ENCODE measurements at places on chromosomes 11 and 22.

DNA sequence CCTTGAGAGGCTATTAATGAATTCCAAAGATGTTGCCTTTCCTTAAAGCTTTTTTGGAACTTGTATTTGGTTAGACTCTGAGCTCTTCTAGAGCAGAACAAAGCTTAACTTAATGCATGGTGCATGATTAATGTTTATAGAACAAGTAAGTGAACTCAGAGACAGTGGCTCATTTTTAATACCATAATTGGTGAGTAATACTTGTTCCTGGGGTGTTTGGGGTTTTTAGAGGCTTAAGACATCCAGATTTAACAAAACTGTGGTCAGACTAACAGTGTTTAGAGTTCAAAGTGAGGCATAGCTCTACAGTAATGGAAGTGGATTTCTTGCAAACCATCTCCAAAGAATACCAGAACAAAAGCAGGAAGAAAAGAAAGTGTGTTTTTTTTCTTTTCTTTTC is 73.7 kb upstream of the CTSC start:
- DNase-seq: no peak

DNA sequence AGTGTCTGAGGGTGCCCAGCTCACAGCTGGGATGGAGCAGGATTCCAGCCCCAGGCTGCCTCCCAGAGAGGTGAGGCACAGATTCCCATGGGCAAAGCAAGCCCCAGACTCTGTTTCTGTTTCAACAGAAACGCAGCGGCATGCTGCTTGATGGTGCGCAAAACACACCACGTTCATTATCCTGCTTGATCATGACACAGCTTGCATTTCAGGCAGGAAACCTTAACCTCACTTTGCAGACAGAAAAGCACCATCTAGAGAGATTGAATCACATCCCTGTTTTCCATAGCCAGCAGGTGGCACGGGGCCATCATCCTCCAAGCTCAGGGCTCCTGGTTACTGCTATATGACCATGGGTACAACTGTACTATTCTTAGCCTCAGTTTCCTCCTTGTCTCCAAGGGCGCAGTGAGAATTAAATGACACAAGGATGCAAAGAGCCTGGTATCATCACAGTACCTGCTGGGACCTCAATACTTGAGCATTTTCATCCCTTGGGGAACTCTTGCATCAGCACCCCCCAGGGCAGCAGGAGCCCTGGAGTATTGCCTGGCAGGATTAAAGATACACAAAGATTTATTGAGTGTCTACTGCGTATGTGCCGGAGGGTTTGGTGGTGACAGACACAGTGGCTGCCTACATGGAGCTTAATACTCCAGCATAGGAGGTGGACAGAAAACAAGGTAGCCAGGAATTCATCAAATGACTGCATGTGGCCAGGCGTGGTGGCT is 110.0 kb downstream of the TP53I11 start:
- no peak for DNase-seq

- no peak for DNase-seq
Observed at GRCh38 chr11:115910379-115910778, 406.2 kb upstream of the CADM1 start.

DNA sequence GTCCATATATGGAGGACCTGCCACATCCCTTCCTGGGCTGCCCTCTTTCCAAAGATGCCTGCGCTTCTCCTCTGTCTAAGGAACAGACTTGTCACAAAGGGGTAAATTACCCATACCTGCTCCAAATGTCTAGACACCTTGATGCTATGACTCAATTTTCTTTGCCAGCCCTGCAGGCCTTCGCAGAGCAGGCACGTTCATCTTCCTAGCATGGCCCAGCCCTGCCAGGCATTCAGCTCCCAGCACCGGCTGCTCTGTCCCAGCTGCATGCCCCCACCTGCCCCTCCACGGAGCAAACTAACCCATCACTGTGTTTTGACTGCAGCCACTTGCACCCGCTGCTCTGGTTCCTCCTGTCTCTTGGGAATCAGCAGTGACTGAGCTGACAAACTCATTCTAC is 526.1 kb downstream of the MIAT start:
- no peak for DNase-seq

DNA sequence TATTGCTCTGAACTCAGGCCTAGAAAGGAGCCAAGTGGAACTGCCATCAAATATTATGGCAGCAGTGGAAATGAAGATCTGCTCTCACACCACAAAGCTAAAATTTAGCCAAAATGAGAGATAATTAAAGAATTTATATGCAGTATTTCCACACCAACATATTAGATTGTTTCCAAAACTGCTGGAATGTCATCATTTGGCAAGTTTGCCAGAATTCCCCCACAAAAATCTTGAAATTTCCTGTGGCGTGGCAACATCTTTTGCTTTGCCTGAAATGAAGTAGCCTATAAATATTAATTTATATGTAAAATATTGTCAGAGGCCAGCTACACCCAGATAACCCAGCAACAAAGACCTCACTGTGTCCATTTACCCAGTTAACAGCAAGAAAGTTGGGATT is 13.8 kb downstream of the C11orf71 start:
- DNase-seq: no peak

DNA sequence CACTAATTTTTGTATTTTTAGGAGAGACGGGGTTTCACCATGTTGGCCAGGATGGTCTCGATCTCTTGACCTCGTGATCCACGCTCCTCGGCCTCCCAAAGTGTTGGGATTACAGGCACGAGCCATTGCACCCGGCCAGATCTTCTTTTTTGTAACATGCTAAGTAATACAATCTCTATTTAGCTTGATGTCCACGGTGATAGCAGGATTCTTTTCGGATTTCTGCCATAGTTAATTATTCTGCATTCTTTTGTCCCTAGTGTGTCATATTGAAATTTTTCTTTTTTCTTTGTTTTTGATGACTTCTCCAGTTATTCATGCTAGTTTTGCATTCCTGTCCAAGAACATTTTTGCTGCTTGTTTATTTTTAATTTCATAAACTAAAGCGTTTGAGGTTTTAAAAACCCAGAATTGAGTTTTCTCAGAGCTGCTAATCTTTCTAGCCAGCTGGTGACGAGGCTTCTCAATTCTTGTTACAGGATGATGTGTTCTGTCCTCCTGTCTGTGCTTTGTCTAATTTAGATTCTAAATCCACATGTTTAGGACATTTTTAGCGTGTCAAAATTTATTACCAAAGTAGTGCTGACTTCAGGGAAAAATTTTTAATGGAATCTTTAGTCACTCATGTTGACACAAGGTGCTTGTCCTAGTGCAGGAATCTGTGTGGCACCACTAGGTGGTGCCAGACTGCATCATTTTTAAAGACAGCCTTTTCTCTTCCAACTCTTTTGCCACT is 21.8 kb downstream of the NF2 start:
- DNase-seq: no peak

DNA sequence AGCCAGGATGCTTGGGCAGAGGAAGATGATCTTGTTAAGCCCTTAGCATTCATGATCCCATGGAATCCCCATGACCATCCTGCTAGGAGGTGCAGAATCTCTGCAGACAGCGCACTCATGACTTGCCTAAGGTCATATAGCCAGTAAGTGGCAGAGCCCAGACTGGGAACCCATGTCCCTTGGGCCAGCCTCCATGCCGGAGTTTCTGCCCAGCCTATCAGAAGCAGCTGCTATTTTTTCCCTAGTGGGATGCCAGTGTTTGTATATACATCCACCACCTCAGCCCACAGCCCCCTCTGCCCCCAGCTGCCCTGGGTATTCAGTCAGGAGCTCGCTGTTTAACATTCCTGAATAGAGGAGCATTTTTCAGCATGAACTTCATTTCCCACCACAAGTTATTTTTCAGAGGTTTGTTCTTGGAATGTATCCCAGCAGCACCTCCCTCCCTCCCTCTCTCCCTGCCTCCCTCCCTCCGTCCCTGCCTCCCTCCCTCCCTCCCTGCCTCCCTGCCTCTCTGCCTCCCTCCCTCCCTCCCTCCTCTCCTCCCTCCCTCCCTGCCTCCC is 34.4 kb upstream of the SUSD2 start:
- DNase-seq: no peak

Measured in stimulated activated CD8-positive, alpha-beta memory T cell treated with anti-CD3 and anti-CD28 coated beads, Interleukin-2, amount 100 ng/mL, for 1 hour (primary cell).